WTC11 (cell line): ENCODE measurements at places on chromosomes 16 and 17. TPM values are rescaled to one million over a fixed set of nuclear protein-coding genes. Genes with fewer than 3 reads are reported as not detected.

The PRSS36 gene
- 0.48 to 1.5 TPM (median 1.3 TPM) in 3 replicates for total RNA-seq

The MT1G gene
- total RNA-seq = 326 to 361 TPM (median 333 TPM) in 3 replicates

The TANGO6 gene
- 12.0 to 15.6 TPM (median 12.6 TPM) in 3 replicates for total RNA-seq

The RNF157 gene
- total RNA-seq = 11.2 to 15.1 TPM (median 13.7 TPM) in 3 replicates

The NECAB2 gene
- total RNA-seq = 2.9 to 4.9 TPM (median 4.4 TPM) in 3 replicates

The ZNF205 gene
- total RNA-seq = 17.7 to 22.7 TPM (median 21.3 TPM) in 3 replicates

The WFDC1 gene
- total RNA-seq = 0.32 to 0.50 TPM (median 0.41 TPM) in 3 replicates

The TNFRSF13B gene
- 0.18 TPM in 2 of 3 replicates, not detected in the other for total RNA-seq

The BEAN1 gene
- 0.07 TPM in 1 of 3 replicates, not detected in the others for total RNA-seq

The LPO gene
- total RNA-seq = 0.20 to 0.50 TPM (median 0.23 TPM) in 3 replicates

The CMTM4 gene
- total RNA-seq = 56.2 to 60.6 TPM (median 58.5 TPM) in 3 replicates

The ANKRD40CL gene
- not detected in 3 replicates for total RNA-seq

The NACA2 gene
- not detected in 3 replicates for total RNA-seq

The PARD6A gene
- 17.1 to 18.5 TPM (median 17.4 TPM) in 3 replicates for total RNA-seq

The LPCAT2 gene
- 5.8 to 7.1 TPM (median 7.0 TPM) in 3 replicates for total RNA-seq

The ACE gene
- 7.0 to 8.1 TPM (median 7.8 TPM) in 3 replicates for total RNA-seq

The HSBP1 gene
- total RNA-seq = 197 to 237 TPM (median 229 TPM) in 3 replicates

The IKZF3 gene
- total RNA-seq = 0.81 to 1.0 TPM (median 0.87 TPM) in 3 replicates

The KRT20 gene
- total RNA-seq = 0.21 to 0.42 TPM (median 0.30 TPM) in 3 replicates

The KCNJ2 gene
- total RNA-seq = 1.1 to 1.6 TPM (median 1.3 TPM) in 3 replicates

The DNAJC7 gene
- 111 to 140 TPM (median 114 TPM) in 3 replicates for total RNA-seq

The TPPP3 gene
- total RNA-seq = 0.57 to 0.74 TPM (median 0.64 TPM) in 3 replicates

The NLRC3 gene
- 0.23 to 0.66 TPM (median 0.26 TPM) in 3 replicates for total RNA-seq

The VPS9D1 gene
- 3.8 to 5.6 TPM (median 4.2 TPM) in 3 replicates for total RNA-seq

The TEKT1 gene
- 0.37 TPM in 1 of 3 replicates, not detected in the others for total RNA-seq

The SKA2 gene
- 80.0 to 91.6 TPM (median 81.8 TPM) in 3 replicates for total RNA-seq

The CCL23 gene
- not detected in 3 replicates for total RNA-seq

The KIF18B gene
- total RNA-seq = 62.2 to 82.2 TPM (median 66.3 TPM) in 3 replicates

The ELP5 gene
- total RNA-seq = 101 to 103 TPM (median 103 TPM) in 3 replicates

The TMEM208 gene
- total RNA-seq = 37.4 to 48.4 TPM (median 43.1 TPM) in 3 replicates

The SGCA gene
- 0.39 to 1.0 TPM in 2 of 3 replicates, not detected in the other for total RNA-seq

The KRTAP2-3 gene
- not detected in 3 replicates for total RNA-seq
